ENCODE measurements at places on chromosomes 3 and 15.

- DNase-seq: no peak
These were observed 369.2 kb upstream of the IL12A start for GRCh38 chr3:159619341-159619885.

GRCh38 chr3:99774467-99774866 is 43.2 kb upstream of the CMSS1 start:
- DNase-seq: no peak

DNA sequence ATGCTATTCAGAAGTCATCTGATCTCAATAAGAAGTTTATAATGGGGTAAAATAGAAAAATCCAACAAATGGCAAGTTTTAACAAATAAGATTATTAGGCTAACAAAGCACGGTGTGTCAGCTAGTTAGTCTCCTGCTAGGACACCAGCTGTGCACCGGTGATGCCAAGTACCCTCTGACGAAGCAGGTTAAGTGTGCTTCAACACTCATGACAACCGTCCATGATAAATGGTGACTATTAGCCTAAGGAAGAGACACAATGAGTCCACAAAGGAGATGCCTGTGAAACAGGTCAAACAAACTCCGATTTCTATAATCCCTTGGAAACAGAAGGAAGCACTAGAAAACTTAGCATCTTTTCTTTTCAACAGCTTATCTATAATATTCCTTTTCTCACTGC is 36.5 kb downstream of the ATP13A3 start:
- DNase-seq: no peak

DNA sequence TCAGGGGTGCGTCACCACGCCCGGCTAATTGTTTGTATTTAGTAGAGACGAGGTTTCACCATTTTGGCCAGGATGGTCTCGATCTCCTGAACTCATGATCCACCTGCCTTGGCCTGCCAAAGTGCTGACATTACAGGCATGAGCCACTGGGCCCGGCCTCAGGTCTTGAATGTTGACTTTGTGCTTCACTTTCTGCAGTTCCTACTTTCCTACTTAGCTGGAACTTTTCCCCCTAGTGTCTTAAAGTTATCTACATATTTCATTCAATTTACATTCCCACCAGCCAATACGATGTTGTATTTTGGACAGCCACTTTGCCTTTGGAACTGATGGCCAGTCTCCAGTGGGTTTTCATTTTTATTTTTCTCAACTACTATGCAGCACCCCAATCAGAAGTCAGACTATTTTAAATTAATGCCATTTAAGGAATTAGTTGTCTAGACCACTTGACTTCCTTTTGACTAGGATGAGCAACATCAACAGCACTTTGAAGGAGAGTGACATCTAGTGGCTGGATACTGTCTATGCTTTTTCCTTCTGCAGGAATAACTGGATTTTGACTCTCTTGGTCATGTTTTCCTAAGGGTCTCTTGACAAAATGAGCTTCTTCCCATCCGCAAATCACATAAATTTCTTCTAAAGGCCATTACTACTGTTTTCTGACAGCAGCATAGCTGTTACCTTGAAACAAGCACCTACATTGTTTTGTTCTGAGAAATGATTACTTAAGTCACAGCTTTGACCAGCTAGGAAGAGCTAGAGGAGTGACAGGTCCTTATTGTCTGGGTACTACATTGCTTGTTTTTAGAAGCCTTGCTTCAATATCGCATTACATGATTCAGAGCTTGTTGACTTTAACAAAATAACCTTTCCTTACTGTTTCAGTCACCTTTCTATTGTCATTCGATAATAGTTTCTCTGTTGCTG is 140.2 kb downstream of the ITPR1 start:
- no peak for DNase-seq

DNA sequence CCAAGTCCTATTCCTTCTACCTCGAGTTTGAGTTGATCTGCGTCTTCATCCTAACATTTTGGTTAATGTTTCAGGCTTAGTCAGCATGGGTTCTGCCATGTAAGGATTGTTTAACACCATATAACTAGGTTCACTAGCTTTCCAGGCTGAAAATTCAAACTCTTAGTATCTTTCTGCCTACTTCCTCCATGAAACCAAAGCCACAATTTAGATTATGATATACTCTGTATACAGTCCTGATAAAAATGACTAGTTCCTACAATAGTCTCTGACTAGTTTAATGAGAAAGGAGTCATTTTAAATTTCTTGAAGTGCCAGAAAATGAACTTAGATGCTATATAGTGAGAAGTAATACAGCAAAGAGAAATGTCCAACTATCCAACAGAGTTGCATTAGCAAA is 6.6 kb upstream of the BTLA start:
- no peak for DNase-seq

DNA sequence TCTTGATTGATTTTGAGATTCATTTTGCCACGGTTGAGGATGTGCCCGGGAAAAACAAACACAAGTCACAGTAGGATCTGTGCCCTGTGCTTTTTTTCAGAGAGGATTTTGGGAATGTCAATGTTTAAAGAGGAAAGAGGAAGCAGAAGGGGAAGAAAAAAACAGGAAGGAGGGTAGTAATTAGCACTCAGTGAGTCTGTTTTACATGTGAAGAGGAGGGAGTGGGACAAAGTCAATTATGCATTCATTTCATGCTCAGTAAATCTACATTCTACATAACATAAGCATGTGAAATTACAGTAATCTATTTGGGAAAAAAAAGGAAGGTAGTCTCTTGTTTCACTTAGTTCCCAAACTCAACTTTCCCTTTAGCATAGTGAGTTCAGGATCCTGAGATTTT is 18.3 kb upstream of the CD200 start:
- DNase-seq: no peak

GRCh38 chr3:193673845-193674244 is 80.8 kb downstream of the OPA1 start:
- DNase-seq: no peak

DNA sequence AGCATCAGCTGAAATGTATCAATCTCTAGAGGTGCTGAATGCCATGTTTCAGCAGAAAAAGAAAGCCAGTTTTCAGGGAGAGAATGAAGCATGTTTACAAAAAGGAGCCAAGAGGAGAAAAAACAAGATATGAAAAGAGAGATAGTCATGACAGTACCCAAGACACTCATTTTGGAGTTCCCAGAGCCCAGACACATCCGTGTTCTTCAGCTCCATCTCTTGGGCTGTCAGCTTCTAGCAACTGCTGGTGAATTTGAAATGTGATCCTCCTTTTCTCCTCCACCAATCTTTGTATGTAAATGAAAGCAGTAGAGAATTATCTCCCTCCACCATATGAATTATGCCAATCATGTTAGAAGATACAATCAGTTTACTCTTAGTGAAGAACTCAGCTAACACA is 93.0 kb upstream of the SLC25A36 start:
- no peak for DNase-seq

Measured in endodermal cell (in vitro differentiated cells).